ENCODE measurements at places on chromosomes 6 and 20. TPM values are rescaled to one million over a fixed set of nuclear protein-coding genes. Genes with fewer than 3 reads are reported as not detected.

The ULBP2 gene
- 4.9 TPM for total RNA-seq

The PDRG1 gene
- total RNA-seq = 55.7 TPM

The GPX5 gene
- not detected for total RNA-seq

The SRSF12 gene
- 0.49 TPM for total RNA-seq

The CFB gene
- total RNA-seq = 32.1 TPM

DNA sequence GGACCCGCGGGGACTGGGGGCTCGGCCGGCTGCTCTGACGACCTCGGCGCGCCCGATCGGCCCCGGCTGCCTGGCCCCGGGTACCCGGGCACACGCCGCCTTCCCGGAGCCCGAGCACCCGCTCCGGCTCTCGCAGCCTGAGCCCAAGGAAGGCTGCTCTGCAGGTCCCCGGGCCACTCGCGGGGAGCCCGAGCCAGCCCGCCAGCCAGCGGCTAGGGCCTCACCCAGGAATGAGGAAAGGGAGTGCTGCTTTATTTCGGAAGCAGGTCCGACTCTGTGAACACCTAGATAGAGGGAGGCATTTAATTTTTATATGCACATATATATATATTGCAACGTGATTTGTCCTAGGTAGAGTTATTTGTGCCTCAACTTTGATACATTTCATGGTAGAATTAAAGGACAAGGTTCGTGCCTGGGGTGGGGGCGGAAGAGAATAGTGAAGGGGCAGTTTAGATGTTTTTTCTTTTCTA lies 15.5 kb downstream of the FOXA2 start:
- no peak for DNase-seq

DNA sequence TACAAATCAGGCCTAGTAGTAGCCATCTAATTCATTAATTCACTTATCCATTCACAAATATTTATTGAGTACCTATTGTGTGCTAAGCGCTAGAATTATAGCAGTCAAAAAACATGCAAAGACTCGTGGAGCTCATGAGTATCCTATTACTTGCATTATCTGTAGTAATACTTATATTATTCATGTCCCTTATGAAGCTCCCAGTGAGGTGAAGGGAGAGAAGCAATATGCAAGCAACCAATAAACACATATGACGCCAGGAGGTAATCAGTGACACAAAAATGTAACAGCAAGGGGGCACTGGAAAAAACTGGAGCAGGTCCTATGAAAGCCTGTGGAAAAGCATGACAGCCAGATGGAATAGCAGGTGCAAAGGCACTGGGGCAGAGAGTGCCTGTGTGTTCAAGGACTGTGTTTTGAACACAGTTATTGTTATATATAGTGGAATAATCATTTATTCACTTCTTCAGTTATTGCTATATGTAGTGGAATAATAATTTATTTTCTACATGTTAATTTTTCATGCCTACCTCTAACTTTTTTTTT lies 109.5 kb downstream of the KIF13A start:
- no peak for DNase-seq

- DNase-seq = no peak
Observed at GRCh38 chr6:91013511-91013910, 426.6 kb upstream of the MAP3K7 start.

GRCh38 chr6:161740486-161740885 lies 466.6 kb upstream of the AGPAT4 start:
- DNase-seq = no peak

- peak; percentile 77 for DNase-seq
Observed at GRCh38 chr20:41029150-41029901, 704 bp downstream of the TOP1 start.

GRCh38 chr6:3285049-3285639 lies 26.4 kb downstream of the PSMG4 start:
- no peak for DNase-seq

Data from Caco-2 (cell line).